ENCODE measurements at places on chromosomes 5 and 9. TPM values are rescaled to one million over a fixed set of nuclear protein-coding genes. Genes with fewer than 3 reads are reported as not detected.

GRCh38 chr5:31962351-31962751 lies 211.8 kb downstream of the GOLPH3 start:
- H3K36me3 ChIP-seq = no peaks in the 10 kb centered on the region
- H3K27ac ChIP-seq = no peak overlapping the region
- DNase-seq = no peak

GRCh38 chr5:177071666-177072385 lies 14.9 kb upstream of the FGFR4 start:
- peaks cover 33% of the 10 kb centered on the region for H3K4me1 ChIP-seq
- H3K4me3 ChIP-seq = peak overlapping the region; percentile 11
- DNase-seq = peak; percentile 90
- H3K27ac ChIP-seq = peak overlapping the region; percentile 79

DNA sequence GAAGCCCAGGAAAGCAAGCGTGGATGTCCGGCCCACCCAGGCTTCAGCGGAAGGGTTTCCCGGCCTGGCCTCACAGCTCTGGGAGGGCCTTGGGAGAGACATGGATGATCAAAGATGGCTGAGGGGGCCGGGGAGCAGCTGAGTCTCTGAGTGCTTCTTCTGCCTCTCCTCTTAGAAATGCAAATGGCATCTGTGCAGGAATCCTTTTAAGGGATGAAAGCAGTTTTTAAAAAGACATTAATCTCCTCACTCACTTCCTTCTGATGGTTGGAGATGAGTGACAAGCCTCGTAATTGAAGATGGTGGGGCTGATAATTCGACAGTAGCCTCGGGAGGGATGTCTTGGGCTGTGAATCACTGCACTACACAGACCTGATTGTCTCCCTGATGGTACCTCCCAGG lies 24.3 kb upstream of the PITX1 start:
- H3K27ac ChIP-seq = no peak overlapping the region
- H3K27me3 ChIP-seq = peaks cover 34% of the 10 kb centered on the region
- no peaks in the 10 kb centered on the region for H3K36me3 ChIP-seq
- no peak for DNase-seq
- H3K4me3 ChIP-seq = no peak overlapping the region

ANKRD34B gene
- not detected for total RNA-seq

GRCh38 chr9:20683351-20684034 lies 566 bp upstream of the FOCAD start:
- peaks cover 15% of the 10 kb centered on the region for H3K4me1 ChIP-seq
- no peak overlapping the region for H3K27ac ChIP-seq
- H3K4me3 ChIP-seq = peak overlapping the region; percentile 83
- no peaks in the 10 kb centered on the region for H3K36me3 ChIP-seq
- DNase-seq = no peak
- no peaks in the 10 kb centered on the region for H3K27me3 ChIP-seq

GRCh38 chr5:124790301-124790894 lies 44.0 kb upstream of the ZNF608 start:
- H3K4me3 ChIP-seq = no peak overlapping the region
- no peaks in the 10 kb centered on the region for H3K4me1 ChIP-seq
- DNase-seq = no peak
- H3K27ac ChIP-seq = no peak overlapping the region
